ENCODE measurements at places on chromosomes 1 and 21. TPM values are rescaled to one million over a fixed set of nuclear protein-coding genes. Genes with fewer than 3 reads are reported as not detected.

PDPN gene
- 52.2 TPM for polyA plus RNA-seq

CHD5 gene
- polyA plus RNA-seq, result 0.26 TPM

SELL gene
- 1.8 TPM for polyA plus RNA-seq

TMEM51 gene
- polyA plus RNA-seq, result 6.8 TPM

LCE2C gene
- not detected for polyA plus RNA-seq

SIPA1L2 gene
- 31.0 TPM for polyA plus RNA-seq

RGS18 gene
- 1.6 TPM for polyA plus RNA-seq

PADI2 gene
- 67.8 TPM for polyA plus RNA-seq

FAM131C gene
- polyA plus RNA-seq, result 0.12 TPM

RNU11 gene
- polyA plus RNA-seq, result not detected

KIF17 gene
- 2.3 TPM for polyA plus RNA-seq

OR2L8 gene
- not detected for polyA plus RNA-seq

CCDC190 gene
- 5.2 TPM for polyA plus RNA-seq

ALG14 gene
- polyA plus RNA-seq, result 7.2 TPM

UBL4B gene
- polyA plus RNA-seq, result not detected

ANGPTL3 gene
- 0.80 TPM for polyA plus RNA-seq

DMRTA2 gene
- 0.12 TPM for polyA plus RNA-seq

GPR37L1 gene
- 0.07 TPM for polyA plus RNA-seq

PAQR6 gene
- polyA plus RNA-seq, result 4.3 TPM

LCE3D gene
- not detected for polyA plus RNA-seq

SLC25A34 gene
- 7.4 TPM for polyA plus RNA-seq
